ENCODE measurements at places on chromosomes 12 and 14.

DNA sequence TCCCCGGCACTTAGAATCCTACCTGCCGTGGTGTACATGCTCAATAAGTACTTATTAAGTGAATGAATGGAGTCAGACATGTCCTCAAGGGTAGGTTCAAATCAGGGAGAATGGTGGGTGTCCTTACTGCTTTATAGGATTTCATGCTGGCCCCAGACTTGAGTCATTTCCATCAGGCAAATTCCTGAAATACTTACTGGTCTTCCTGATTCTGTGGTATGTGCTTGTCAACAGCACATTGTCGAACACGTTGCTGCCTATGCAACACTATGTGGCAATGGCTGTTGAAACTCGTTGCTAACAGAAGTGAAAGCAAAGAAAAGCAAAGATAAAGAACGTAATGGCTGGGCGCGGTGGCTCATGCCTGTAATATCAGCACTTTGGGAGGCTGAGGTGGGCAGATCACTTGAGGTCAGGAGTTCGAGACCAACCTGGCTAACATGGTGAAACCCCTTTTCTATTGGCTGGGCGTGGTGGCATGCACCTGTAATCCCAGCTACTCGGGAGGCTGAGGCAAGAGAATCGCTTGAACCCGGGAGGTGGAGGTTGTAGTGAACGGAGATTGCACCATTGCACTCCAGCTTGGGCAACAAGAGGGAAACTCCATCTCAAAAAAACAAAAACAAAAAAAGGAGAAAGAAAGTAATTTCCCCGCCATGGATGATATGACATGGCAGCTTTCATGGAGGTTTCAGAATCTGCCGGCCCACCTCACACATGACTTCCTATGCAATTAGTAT, 214.9 kb downstream of the ZFP36L1 start:
- no peak for DNase-seq

- DNase-seq: no peak
Measured at GRCh38 chr14:105313381-105314286, 914 bp upstream of the PACS2 start.

- no peak for DNase-seq
Measured at GRCh38 chr14:74259513-74259912, 20.3 kb downstream of the VSX2 start.

GRCh38 chr12:123106640-123107359, 44.1 kb downstream of the PITPNM2 start:
- DNase-seq: no peak

DNA sequence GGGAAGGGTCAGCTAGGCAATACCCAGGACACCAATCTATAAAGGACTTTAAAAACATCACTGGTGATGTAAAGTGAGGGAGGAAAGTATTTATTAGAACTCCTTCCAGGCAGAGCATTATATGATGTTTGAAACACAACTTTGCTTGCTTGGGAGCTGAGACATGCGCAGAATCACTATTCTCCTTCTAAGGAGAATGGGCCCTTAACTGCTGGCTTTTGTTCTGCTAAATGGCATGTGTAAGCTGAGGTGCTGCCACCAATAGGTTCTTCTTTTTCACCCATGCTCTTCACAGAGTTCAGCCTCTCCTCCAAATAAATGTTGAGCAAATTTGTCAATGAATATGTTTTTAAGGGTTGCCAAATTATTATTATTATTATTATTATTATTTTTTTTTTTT, 3.9 kb downstream of the STAC3 start:
- no peak for DNase-seq

DNA sequence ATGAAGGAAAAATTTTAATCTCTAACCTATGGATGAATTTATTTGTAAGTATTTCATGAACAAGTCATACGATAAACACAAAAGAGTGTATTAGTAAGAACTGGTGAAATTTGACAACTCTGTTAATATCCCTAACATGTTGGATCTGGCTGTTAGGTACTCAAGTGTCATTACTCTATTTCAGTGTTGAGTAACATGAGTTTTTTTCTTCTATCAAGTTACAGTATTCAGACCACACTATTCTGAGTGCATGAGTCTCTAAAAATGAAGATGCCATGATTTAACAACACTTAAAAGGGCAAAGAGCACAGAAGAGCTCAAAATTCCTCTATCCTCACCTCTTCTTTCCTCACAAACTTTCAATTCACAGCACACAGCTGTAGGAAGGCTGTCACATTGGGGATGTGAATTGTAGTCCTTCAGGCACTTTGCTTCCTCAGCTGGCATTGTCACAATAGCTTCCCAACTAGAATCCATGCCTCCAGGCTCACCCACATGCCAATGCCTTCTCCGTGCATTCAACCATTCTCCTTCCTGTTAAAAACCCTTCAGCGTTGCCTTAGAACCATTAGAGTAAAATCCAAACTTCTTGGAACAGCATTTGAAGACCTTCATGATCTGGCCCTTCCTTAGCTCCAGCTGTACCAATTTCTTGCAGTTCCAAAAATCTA, 73.7 kb upstream of the DBX2 start:
- no peak for DNase-seq

DNA sequence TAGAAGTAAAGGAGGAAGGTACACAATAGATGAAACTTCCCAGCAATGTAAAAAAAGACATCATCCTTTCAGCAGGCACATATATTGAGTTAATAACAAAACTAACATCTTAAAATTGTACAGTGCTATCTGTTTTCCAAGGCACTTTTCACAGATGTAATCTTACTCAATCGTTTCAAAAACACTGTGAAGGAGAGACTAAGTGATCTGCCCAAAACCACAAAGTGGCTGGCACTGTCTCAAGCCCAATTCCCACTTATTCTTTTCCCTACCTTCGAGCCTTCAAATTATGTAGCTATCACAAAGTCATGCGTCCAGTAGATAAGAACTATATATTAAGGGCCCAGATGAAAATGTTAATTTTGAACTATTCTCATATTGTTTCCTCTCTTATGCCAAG, 193.6 kb upstream of the RASSF8 start:
- no peak for DNase-seq

GRCh38 chr12:56714431-56714929, 10.6 kb downstream of the NACA start:
- no peak for DNase-seq

- DNase-seq: no peak
Measured at GRCh38 chr12:58920961-58921861, 907 bp upstream of the LRIG3 start.

DNA sequence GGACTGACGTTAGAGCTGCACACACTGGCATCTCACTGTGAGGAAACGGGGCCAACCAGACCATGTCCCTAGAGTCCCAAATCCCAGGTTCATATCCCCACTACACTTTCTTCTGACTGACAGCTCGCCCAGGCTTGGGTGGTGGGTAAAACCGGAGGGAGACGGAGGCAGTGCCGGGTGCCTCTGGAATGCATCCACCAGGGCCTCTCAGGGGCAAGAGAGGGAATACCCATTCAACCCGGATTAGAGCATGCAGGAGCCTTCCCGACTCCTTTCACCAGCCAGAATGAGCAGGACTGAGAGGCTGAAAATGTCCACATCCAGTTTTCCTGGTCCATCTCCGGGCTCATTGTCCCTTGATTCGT, 297.2 kb downstream of the ADGRD1 start:
- no peak for DNase-seq

DNA sequence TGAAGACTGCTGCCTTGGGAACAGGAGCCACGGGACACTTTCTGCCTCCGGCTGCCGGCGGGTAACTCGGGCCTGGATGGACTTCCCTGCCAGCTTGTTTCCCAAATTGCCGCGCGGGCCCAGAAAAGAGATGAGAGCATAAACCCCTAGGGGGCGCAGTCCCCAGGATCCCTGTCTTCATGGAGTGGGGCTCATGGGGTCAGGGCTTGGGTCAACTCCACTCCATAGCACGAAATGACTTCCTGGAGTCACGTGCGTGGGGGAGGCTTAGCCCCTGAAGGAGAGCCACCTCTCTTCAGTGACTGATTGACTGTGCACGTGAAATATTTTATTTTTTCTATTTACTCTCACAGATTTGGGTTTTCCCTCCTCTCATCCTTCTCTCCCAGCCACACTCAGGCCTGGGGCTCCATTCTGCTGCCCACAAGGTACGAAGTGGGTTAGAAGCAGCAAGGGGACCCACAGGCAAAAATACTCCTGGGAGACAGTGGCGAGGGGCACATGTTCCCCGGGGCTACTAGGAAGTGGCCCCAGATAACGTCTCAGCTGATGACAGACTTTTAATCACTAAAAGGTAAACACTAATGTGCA, 10.0 kb downstream of the PGF start:
- no peak for DNase-seq

- DNase-seq: no peak
Measured at GRCh38 chr12:13135371-13136178, 32.1 kb upstream of the GSG1 start.

GRCh38 chr12:110563702-110564470, 19.2 kb downstream of the PPTC7 start:
- DNase-seq: no peak

DNA sequence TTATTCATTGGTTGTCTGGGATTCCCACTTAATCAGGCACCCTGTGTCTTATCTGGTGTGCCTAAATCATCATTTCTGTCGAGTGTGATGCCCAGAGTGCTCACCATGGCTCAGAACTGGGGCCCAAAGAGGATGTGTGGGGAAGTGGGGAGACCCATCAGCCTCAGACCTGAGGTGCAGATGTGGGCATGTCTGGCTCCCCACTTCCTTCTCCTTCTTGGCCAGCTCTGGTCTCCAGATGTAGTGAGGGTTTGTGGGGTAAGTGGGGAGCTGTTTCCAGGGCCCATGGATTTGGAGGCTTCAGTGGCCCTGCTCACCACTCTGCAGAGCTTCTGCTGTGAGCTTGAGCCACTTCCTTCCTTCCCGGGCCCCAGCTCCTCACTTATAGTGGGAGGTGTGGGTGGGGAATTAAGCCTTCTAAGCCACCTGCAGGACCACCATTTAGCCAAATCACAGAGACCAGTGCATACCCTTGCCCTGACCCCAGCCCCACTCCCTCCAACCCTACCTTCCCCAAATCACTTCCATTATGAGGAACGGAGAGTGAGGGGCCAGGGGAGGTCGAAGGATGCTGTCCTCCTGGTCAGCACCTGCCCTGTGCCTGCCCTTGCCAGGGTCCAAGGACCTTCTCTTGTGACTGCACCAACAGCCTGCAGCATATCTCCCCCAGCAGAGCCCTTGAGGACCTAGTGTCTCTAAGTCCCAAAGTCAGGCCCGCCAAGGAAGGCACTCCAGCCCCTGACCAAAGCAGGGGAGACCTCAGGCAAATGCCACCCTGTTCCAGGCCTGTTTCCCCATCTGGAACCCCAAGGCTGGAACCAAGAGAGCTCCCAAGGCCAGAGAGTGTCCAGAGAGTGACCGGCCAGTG, 278.2 kb upstream of the RTL1 start:
- DNase-seq: no peak

GRCh38 chr12:64229240-64229639, 7.1 kb upstream of the KICS2 start:
- DNase-seq: no peak

DNA sequence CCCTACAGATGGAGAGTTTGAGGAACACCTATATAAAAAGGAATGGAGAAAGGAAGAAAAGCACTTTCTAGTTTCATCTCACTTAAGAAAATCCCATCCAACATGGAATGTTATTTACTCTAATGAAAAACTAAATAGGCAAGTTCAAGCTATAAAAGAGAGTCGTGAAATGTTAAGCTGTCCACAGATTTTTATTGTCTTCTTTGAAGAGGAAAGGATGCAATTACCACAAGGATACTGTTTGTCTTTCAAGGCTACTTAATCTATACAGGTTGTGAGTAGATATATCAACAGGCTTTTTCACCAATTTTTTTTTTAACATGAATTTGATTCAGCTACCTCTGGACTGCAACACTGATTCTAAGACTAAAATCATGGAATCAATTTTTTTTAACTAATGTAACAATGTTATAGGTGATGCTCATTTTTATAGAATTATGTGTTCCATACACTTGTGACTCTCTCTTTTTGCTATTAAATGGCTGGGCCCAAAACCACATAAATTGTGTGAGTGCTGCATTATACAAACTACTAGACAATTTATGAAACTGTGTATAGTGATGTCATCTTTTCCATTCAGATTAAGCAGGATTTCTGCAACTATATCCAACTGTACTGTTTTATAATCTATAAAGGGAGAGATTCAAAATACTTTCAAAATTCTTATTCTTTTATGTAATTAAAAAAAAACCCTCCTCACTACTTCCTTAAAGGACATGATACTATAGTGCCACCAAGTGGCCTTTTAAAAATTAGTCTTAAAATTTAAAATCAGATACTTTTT, 26.8 kb upstream of the BMAL2 start:
- no peak for DNase-seq

Measured in esophagus squamous epithelium (tissue), 5 donors.